NCI-H1417 treated with DMSO at 0.1 percent for 48 hours (cell line): ENCODE measurements at places on chromosomes 11 and 22.

GRCh38 chr11:128717516-128717915 lies 23.6 kb downstream of the FLI1 start:
- no peak for DNase-seq

DNA sequence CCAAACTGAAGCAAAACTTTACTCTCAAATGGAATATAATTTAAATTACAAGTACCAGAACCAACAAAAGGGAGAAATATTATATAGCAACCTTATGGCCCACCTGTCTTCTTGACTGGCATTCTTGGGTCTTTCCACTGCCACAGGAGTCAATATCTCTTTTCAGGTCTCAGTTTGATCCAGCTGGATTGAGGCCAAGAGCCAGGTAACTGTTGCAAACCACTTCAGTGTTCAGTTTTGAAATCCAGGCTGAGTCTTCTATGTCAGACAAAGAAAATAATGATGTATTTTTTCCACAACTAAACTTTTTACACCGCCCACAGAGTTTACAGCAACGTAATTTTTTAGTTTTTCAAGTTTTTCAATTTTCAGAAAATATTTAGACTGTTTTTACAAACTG lies 648 bp downstream of the DLG2 start:
- DNase-seq: no peak

GRCh38 chr11:2675540-2675939 lies 24.3 kb downstream of the KCNQ1OT1 start:
- DNase-seq: no peak

- no peak for DNase-seq
Measured at GRCh38 chr22:28108851-28109250, 189.8 kb upstream of the PITPNB start.

DNA sequence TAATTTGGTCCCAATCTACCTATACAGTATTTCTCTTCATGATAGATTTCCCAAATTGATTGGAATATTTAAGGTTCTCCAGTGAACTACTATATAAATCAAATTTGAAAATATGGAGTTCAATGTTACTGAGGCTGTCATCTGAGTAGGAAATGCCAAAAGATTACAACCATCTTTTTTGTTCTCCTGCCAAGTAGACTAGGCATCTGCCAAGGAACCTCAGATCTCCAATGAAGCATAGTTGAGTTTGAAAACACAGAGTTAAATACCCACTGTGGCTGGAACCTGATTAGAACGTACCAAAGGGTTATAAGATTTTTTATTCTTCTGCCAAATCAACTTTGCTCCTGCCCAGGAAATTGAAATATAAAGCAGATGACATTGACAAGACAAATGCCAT lies 330.9 kb downstream of the CNTN5 start:
- DNase-seq: no peak
